ENCODE measurements at places on chromosomes 5 and 9. TPM values are rescaled to one million over a fixed set of nuclear protein-coding genes. Genes with fewer than 3 reads are reported as not detected.

Gene CCL27
- total RNA-seq: not detected

Gene LPAR1
- 16.8 TPM for total RNA-seq

Gene FSTL4
- not detected for total RNA-seq

Gene LRRC19
- not detected for total RNA-seq

Gene CCDC152
- total RNA-seq: under 0.01 TPM

Gene CCL21
- not detected for total RNA-seq

Gene MARVELD2
- total RNA-seq: 19.5 TPM

- DNase-seq: no peak
Observed at GRCh38 chr9:36031774-36032555, 4.7 kb upstream of the RECK start.

- no peak for DNase-seq
Observed at GRCh38 chr9:88998911-88999310, 7.6 kb downstream of the S1PR3 start.

- DNase-seq: peak; percentile 39
Observed at GRCh38 chr5:13503017-13503416, 441.5 kb downstream of the DNAH5 start.

DNA sequence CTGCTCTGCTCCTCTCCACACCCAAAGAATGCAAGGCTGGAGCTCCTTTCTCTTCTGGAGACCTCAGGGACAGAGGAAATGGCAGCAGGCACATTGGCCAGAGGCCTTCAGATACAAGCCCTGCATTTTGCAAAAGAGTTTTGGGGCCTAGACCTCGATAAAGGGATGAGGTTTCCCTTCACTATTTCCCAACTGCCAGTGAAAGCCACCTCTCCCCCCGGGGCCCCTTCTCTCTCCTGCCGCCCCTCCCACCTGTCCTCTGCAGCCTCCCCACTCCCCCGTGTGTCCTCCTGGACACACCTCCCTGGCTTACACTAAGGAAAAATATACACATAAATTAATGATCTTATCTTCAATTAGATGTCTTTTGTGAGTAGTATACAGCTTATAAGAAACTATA, 21.3 kb upstream of the LMNB1 start:
- DNase-seq: no peak

- no peak for DNase-seq
Observed at GRCh38 chr5:101532430-101532829, 629.3 kb upstream of the ST8SIA4 start.

- no peak for DNase-seq
Observed at GRCh38 chr5:135137146-135137915, 103.3 kb upstream of the PITX1 start.

- no peak for DNase-seq
Observed at GRCh38 chr9:126361810-126362238, 35.2 kb downstream of the MVB12B start.

GRCh38 chr5:1118231-1118698, 6.4 kb upstream of the SLC12A7 start:
- DNase-seq: peak; percentile 47

DNA sequence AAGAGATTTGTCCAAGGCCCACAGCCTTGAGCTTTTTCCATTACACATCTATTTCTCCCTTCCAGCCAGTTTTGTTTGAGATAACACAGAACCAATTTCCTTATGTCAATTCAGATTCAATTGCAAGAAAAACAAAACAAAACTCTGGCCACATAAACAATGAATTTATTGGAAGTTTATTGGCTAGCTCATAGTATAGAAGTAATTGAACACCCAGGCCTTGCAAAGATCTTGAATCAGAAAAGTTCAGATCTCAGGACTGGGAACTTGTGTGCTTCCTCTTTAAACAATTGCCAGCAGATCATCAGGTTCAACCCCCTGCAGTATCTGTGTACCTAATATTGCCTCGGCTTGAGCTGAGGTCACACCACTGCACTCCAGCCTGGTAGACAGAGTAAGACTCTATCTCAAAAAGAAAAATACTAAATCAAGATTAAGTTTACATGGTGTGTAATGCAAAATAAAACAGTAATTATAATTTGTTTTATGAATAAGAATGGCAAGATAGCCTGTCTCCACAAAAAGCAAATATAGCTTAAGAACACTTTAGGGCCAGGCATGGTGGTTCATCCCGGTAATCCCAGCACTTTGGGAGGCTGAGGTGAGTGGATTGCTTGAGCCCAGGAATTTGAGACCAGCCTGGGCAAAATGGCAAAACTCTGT, 4.1 kb upstream of the ZCCHC10 start:
- DNase-seq: no peak

DNA sequence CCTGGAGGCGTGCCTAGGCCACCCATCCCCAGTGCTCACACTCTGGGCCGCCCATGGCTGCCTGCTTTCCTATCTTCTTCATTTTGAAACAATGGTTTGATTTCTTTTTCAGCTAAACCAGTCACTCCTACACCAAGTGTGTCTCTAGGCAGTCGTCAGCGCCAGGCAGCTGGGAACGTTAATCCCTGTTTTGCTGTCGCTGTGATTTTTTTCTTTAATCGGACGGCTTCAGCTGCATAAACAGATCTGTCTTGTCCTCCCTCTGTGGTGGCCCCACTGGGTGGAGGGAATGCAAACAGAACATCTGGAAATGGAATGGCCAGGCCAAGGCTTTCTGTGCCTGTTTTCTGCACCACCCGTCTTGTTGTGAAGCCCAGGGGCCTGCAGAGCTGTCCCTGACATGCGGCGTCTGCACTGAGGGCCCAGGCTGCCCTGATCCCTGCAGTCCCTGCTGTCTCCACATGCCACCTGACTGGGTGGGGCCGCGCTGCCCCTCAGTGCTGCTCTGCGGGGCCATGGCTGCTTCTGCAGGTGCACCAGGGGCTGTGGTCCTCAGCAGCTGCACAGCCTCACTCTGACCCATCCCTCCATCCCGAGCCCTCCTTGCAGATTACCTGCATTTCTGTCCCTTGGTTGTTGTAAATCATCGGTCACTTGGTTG, 51.5 kb downstream of the WNK2 start:
- no peak for DNase-seq

GRCh38 chr5:40655138-40655537, 24.6 kb upstream of the PTGER4 start:
- DNase-seq: no peak

DNA sequence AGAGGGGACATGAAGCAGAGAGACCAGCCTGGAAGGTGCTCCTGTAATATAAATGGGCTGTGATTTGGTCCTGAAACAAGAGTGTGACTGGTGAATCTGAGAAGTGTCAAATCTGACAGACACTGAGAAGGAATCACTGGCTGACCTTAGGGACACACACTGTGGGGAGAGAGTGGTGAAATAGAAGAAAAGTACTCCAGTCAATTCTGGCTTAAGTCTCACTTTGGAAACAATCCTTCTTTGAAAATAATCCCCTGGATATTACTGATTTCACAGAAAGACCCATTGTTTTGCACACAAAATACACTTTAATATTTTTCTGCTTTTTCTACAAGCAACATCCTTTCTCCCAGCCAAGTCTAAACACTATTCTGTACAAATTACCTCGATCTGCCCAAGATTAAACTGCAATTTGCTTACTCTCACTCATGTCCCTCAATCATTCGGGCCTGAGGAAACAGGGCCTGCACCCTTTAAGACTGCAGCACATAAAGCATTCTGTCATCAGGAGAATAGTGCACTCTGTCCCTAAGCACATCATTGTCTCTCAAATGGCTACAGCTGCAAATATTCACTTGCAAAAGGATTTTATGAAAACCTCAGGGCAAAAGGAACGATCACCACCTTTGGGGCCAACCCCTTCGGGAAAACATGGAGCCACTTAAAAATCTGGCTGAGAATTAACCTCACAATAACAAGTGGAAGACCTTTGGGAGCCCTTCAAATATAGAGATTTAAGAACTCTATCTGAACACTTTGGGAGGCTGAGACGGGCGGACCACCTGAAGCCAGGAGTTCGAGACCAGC, 68.6 kb downstream of the MAPKAP1 start:
- DNase-seq: no peak
